Activated CD8-positive, alpha-beta T cell treated with anti-CD3 and anti-CD28 coated beads, Interleukin-2, amount 10 ng/mL, durations not matched to agents 7 days and 5 days (primary cell): ENCODE measurements at places on chromosomes 4 and X.
A peak's percentile ranks its signal among the peaks of the same experiment; 100 is the strongest.

DNA sequence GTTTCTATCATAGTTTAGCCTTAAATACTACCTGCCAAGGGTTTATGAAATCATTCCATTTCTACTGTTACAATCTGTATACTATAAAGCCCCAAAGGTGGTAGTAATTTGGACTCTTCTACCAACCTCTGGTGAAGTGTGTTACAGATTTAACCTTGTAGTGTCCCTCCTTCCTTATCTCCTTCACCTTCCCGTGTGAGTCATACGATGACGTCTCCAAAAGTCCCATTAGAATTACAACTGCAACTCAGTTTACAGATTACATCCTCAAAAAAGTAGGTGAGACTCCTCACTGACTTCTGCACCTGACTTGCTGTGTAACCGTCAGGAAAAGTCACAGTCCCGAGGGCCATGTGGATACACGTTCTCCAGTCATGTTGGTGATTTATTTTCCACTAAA lies 219.0 kb downstream of the DCTD start:
- no peak for DNase-seq

- DNase-seq: peak; percentile 36
Observed at GRCh38 chrX:132491191-132491590, 2.4 kb upstream of the MBNL3 start.

DNA sequence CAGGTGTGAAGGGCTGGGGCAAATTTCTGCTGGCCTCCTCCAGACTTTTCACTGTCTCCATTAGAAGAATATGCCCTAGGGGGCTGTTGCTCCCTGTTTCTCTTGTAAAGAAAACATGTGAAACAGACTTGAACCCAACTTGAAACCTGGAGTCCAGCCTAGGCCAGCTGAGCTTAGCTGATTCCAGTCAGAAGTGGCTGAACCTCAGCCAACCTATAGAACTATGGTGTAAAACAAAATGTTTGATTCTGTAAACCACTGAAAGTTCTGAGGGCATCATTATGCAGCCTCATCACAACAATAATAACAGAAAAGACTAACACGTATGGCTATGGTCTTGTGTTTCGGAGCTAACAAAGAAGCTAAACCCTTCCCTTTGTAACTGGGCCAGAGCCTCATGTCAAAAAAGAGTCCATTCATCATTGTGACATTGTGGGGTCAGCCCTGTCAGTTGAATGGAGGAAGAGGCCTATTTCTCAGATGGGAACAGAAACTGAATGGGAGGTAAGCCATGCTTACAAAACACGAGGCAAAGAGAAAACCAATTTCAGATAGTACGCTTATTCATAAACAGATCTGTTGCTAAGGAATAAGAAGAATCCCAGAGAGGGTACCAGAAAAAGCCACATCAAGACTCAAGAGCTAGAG lies 34.1 kb downstream of the SETD7 start:
- no peak for DNase-seq

GRCh38 chr4:185210102-185210981 lies 944 bp downstream of the SNX25 start:
- DNase-seq: peak; percentile 57

DNA sequence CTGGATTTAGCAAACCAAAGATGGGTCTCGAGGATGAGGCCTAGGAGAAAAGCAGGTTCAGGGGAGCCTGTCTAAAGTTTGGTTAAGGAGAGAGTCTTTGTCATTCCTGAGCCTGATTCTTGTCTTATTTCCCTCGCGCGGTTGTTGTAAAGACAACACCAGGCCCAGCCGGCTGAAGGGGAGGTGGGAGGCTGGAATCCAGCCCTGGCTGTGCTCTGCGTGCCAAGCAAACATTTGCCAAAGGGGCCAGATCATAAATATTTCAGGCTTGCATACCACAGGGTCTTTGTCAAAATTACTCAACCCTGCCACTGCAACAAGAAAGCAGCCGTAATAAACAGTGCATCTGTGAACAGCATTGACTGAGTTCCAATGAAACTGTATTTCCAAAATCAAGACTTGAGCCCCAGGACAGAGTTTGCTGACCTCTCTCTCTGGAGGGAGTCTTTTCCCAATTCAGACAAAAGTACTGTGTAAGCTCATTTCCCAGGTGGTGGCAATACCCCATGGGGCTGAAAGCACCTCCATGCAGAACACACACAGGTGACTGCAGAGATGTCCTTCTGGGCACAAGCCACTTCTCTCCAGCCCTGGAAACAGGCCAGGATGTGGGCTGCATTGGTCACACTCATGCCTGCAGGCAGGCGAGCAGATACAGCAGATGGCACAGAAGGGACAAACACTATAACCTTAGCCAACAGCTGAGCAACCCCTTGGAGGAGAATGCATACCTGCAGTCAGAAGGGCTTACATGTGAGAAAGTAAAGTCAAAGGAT lies 320.3 kb downstream of the STK32B start:
- DNase-seq: no peak

DNA sequence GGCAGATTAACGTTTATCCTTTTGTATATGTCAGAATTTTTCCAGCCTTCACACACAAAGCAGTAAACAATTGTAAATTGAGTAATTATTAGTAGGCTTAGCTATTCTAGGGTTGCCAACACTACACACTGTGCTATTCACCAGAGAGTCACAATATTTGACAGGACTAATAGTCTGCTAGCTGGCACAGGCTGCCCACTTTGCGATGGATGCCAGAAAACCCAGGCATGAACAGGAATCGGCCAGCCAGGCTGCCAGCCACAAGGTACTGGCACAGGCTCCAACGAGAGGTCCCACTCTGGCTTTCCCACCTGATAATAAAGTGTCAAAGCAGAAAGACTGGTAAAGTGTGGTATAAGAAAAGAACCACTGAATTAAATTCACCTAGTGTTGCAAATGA lies 94.8 kb downstream of the TET2 start:
- DNase-seq: no peak

DNA sequence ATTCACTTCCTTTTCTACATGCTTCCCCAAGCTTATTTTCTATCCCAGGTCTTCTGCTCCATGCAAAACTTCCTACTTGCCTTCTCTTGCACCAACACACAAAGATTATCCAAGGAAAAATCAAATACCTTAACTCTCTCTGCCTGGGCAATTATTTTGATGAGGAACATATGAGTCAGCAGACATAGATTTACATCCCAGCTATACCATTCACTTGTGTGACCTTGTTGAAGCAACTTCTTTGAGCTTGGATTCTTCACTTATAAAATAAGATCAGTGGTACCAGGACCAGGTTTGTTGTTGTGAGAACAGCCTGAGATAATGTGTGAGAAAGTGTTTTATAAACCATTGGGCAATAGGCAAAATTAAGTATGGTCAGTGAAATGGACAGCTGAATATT lies 39.1 kb upstream of the TMEM192 start:
- no peak for DNase-seq

DNA sequence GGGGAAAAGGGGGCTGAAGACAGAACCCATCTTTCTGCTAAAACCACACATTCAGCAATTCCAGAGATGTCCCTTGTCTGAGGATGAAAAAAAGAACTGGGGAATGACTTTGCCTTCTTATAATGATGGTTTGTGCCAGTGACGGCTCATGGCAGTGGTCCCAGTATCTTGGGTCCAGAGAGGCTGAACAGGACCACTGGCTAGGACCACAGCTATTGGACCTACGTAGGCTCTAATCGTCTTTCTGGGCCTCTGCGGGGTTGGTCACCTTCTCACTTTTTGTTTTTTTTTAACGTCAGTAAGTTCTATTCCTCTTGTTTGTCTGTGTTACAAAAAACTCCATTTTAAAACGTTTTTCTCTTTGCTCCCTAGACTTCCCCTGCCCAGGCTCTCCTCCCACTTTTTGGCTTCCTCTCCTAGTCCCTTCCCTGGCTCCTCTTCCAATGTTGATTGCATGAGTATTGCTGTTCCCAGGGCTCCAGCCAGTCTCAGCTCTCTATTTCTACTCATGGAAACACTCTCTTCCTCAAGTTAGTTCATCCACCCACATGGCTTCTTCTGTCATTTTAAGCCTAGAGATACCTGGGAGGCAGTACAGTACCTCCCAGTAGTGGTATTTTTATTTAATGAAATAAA lies 52.6 kb upstream of the STX18 start:
- DNase-seq: no peak

- DNase-seq: no peak
Observed at GRCh38 chrX:129780441-129781105, 824 bp downstream of the SASH3 start.

GRCh38 chr4:10963958-10964703 lies 279.6 kb upstream of the CLNK start:
- no peak for DNase-seq

DNA sequence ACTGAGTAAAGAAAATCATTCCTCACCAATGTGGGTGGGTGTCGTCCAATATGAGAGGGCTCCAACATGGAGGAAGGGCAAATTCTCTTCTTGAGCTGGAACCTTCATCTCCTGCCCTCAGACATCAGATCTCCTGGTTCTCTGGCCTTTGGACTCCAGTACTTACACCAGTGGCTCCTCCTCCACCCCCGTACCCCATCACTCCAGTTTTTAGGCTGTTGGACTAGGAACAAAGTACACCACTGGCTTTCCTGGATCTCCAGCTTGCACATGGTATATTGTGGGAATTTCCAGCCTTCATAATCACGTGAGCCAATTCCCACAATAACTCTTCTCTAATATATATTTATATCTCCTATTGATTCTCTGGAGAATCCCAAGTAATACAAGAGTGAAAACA lies 196.9 kb downstream of the PDHA2 start:
- DNase-seq: no peak

GRCh38 chr4:41396214-41396613 lies 139.5 kb downstream of the UCHL1 start:
- no peak for DNase-seq

GRCh38 chr4:122259849-122260248 lies 107.7 kb downstream of the BLTP1 start:
- no peak for DNase-seq

- DNase-seq: no peak
Observed at GRCh38 chrX:1384658-1385252, 7.2 kb downstream of the SLC25A6 start.

- DNase-seq: no peak
Observed at GRCh38 chr4:113788888-113789287, 27.4 kb upstream of the CAMK2D start.

DNA sequence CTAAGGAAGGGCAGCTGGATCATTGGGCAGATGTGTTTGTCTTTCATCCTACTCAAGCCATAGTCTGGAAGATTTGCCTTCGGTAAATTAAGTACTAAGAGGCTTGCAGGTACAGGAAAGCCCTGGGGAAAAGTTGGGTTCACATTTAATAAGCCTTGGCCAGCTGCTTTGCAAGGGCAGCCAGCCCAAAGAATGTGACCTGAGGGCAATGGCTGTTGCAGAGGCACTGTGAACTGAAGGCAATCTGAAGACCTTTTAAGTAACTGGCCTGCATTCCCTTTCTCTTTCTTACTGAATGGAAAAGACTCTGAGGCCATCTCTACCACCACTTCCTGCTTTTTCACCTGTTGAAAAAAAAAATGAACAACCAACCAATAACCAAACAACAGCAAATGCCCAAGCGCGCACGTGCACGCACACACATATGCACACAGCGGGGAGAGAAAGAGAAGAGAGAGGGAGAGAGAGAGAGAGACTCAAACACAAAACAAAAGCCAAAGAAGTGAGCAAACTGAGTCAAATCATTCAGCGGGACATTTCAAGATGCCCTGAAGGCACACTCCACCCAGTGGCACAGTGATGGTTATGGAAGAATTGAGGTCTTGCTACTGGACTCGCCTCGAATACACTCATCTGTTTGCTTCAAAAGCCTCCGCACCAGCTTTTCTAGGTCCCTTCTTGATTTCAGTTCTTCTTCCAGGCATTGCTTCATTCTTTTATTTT lies 19.6 kb downstream of the CD40LG start:
- DNase-seq: no peak

DNA sequence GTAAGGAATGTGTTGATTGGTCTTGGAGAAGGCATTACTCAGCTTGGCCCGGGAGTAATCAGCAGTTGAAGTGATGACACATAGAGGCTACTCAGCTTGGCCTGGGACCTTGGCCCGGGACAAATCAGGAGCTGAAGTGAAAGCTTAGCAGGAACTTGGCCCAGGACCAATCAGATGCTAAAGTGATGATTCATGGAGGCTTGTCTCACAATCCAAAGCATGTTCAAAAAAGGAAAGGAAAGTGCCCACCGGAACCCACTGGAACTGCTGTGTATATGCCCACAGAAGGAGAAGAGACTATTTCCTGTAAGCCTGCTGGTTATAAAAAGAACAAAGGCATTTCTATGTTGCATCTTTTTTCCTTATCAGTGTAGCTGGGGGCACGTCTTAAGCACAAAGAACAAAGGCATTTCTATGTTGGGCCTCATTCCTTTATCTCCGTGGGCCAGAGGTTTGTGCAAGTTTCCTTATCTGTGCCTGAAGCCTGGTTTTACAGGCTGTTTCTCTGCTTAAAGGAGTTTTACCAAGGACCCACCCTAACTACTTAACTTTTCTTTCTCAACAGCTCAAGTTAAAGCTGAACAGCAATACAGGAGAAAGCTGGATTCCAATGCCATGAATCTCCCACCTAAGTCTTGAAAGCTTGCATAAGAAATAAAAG lies 1176.7 kb downstream of the NLGN4X start:
- DNase-seq: no peak

DNA sequence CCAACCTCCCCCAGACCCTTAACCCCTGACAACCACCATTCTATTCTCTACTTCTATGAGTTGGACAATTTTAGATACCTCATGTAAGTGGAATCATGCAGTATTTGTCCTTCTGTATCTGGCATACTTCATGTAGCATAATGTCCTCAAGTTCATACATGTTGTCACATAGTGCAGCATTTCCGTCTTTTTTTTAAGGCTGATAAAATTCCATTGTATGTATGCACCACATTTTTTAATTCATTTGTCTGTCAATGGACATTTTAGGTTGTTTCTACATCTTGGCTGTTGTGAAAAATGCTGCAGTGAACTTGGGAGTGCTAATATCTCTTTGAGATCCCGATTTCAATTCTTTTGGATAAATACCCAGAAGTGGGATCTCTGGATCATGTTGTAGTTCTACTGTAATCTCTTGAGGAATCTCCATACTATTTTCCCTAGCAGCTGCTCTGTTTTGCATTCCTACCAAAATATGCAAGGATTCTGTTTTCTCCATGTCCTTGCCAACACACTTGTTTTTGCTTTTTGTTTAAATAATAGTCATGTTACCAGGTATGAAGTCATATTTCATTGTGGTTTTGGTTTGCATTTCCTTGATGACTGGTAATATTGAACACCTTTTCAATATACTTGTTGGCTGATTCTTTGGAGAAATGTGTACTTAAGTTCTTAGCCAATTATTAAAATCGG lies 48.8 kb upstream of the ADAD1 start:
- DNase-seq: no peak

GRCh38 chrX:39307488-39307887 lies 506.2 kb downstream of the MID1IP1 start:
- DNase-seq: no peak

- no peak for DNase-seq
Observed at GRCh38 chrX:37846558-37846933, 825 bp downstream of the DYNLT3 start.

- DNase-seq: no peak
Observed at GRCh38 chr4:156692016-156692415, 279.6 kb downstream of the PDGFC start.
